ENCODE measurements at places on chromosomes 5 and 9.

DNA sequence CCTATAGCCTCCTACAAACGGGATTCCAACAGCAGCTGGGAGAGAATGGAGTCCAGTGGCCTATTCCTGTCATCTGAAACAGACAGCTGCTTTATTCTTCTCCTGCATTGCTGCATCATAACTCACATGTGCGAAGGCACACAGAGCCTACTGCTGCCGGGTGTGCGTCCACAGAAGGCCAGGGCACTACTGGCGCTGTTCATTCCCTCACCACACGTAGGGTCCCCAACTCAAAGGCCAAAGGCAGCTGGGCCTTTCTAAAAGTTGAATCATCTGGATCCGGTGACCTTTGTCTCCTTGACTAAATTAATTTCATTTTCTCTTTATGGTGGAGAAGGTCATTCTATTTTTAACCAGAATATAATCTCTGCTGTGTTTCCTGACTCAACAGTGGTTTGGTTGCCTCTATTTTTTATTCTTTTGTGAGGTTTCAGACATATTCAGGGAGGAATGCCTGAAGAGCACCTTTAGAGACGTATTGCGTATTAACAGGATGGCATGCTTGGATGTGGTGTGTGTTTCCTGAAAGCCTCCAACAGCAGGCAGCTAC lies 10.8 kb upstream of the SPATA24 start:
- DNase-seq, result no peak

GRCh38 chr9:33884856-33885701 lies 68.1 kb downstream of the UBE2R2 start:
- DNase-seq, result no peak

GRCh38 chr9:68895741-68896478 lies 118.0 kb downstream of the PRKACG start:
- DNase-seq, result no peak

DNA sequence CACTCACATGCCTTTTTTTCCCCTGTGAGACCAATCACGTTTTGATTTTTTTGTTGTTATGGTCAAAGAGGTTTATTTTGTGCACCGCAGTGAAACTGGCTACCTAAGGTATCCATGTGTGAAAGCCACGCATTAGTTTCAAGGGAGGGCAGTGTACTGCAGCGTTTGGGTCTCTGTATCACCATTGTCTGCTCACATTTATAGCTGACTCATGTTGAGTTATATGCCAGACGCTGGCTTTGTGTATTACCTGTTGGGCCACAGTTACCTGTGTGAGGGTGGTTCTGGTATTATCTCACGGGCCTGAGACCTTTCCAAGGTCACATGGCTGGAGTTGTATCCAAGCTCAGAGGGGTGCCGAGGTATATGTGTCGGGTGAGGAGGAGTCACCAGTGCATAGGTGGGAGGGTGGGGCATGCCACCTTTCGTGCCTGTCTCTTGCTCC lies 75.8 kb downstream of the ARHGAP26 start:
- no peak for DNase-seq

DNA sequence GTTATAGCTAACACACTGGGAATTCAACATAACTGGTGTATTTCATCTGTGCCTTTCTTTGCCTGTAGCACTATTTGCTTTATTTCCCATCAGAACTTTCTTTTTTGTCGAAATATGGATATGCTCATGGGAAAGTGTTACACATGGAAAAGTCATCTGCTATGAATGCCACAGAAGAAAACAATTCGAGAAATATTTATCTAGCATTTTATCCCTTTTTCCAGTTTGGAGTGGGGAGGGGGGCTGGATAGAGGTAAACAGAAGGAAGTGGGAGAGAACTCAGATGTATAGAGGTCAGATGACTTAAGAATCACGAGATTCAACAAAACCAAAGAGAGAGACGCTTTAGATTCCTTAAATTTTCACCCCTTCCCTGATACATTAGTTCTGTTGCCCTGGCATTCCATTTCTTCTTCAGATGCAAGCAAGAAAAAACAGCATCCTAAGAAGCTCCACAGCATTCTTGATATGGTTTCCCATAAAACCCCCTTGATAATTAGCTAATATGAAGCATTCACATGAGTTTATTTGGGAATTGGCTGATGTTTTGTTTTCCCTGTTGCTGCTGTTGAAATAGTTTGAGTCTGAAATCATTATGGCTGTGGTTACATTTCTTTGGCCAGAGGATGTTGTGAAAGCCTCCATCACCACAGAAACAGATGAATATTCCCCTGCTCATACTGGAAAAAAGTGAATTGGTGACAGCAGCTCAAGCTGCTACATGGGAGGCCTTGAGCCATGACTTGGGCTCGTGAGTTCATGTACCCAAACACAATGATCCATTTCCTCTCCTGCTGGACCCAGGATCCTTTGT lies 335.8 kb upstream of the DAB2 start:
- no peak for DNase-seq

GRCh38 chr5:24385070-24385469 lies 259.7 kb downstream of the CDH10 start:
- no peak for DNase-seq

GRCh38 chr5:120092649-120093048 lies 371.5 kb upstream of the PRR16 start:
- no peak for DNase-seq

DNA sequence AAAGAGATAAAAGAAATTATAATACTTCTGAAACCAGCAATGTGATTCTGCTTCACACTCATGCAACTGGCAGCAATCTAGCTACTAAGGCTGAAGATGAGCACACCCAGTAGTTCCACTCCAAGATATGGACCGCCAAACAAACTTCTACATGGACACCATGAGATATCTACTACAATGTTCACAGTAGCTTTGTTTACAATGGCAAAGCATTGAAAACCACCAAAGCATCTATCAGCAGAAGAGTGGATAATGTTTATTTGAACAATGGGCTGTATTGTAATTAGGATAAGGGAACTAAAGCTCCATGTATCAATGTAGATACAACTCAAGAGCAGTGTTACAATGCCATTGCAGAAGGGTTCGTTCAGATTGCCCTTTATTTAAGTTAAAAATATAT lies 91.2 kb upstream of the ERBIN start:
- DNase-seq, result no peak

DNA sequence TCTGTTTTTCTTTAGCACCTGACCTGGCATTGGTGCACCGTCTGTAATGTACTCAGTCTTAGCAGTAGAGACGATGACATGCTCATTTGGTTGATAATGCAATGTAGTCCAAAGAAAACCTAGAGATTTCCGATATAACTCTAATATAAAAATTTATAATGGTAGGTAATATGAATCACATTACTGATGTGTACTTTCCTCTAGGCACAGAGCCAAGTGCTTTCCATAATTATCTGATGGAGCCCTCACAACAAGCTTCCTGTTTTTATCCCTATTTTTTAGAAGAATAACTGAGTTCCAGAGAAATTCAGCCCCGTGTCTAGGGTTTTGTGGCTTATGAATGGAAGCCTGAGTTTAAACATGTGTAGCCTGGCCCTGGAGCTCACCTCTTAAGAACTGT lies 53.7 kb downstream of the KDM4C start:
- no peak for DNase-seq

DNA sequence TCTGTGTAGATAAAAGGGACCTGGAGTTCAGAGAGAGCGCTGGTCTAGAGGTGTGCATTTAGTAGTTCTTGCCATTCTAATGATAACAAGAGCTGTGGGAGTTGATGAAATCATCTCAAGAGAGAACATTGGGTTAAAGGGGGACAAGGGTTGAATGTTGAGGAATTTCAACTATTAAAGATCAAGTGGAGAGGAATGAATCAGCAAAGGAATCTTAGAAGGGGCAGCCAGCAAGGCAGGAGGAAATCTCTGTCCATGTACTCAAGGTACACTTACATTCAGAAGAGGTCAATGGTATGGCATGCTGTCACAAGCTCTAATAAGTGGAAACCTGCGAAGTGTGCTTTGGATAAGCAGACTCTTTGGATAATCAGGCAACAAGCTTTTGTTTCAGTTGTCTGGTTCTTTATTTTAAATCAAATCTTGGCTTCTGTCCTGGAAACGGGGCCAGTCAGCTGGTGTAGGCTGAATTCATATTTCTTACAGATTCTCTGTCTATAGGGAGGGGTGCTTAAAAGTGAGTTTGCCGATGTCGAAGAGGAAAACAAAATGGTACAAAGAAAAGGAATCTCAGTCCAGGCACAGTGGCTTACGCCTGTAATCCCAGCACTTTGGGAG lies 320.5 kb upstream of the CD180 start:
- no peak for DNase-seq

- no peak for DNase-seq
These were observed 53.0 kb upstream of the SMARCA2 start for GRCh38 chr9:1962122-1962521.

DNA sequence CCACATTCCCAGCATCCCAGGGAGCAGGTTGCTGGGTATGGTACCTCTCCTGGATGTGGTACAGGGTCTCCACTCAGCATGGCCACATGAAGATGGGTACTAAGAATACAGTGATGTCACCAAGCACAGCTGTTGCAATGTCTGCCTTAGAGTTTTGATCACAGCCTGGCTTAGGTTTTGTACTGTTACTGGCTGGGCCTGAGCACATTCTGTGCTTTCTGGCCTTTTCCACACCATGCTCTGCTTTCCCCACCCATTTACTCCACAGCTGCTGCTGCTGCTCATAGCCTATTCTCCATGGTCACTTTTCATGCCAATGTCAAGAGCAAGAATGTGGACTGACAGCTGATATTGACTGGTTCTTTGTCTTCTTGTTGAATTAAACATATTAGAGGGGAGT lies 481.9 kb downstream of the ARHGEF28 start:
- DNase-seq, result no peak

DNA sequence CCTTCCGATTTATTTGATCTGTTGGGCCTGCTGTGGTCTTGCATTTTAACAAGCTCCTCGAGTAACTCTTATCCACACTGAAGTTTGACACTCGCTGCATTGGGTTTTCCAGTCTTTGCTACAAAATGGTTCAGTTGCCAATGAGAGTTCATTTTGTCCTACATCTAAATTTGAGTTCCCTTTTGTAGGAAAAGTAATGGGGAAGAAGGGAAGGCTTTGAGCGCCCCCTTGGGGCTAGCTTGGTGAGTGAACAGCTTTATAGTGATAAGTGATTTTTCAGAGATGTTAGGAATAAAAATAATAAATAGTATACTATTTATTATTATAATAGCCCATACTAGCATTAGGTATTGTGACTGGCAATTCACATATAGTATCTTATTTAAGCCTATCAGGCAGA lies 89.9 kb upstream of the GNAQ start:
- peak; percentile 13 for DNase-seq

GRCh38 chr9:76151267-76151666 lies 243.0 kb downstream of the RFK start:
- DNase-seq, result no peak

DNA sequence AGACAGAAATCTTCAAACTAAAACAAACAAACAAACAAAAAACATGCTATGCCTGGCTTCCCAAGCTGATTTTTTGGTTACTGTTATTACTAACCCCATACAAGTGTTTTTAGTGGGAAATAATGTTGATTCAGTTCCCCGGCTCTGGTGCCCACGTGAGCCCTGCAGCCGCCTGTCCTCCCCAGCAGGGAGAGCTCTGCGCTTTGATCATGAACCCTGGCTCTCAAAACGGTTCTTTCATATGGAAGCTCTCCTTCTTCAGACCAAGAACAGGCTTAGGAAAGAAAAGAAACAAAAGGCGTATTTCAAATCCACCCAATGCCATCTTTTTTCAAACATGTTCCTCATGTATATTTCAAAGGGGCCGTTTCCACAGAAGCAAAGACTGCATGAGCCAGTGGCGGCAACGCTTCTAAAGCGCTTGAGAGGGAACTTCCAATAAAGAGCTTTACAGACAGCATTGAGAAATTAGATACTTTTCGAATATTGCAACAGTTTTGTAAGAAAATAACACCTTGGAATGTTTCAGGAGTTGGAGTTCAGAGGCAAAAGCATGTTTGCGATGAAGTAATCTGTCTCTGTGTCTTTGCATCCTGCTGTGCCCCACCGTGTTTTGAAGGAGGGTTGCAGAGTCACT lies 74.8 kb downstream of the ICE1 start:
- no peak for DNase-seq

- no peak for DNase-seq
These were observed 35.8 kb downstream of the C7 start for GRCh38 chr5:40945111-40945510.

DNA sequence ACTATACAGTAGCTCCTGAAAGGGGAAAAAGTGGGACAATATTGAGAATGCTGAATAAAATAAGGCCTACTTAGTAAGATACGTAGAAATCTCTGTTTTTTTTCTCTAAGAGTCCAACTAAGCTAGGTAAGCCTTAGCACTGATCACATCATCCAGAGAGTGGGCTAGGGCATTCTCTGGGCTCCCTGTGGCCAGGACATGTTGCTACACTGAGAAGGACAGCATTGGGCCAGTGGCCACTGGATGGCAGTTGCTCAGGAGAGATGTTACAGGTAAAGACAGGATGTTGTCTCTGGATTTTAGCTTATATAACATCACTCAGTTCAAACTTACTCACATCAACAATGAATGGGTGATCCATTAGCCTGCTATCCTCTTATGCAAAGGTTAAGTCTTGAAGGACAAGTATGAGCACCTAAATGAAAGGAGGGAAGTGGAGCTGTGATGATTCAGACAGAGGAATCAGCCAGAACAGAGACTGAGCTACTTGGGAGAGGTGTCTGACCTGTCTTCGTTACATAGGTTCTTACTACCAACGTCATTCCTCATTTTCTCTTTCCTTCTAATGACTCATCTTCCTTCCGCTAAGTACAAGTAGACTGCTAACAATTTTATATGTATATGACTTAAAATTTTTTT lies 226.6 kb upstream of the ADCY2 start:
- no peak for DNase-seq

GRCh38 chr5:91095313-91095712 lies 287.8 kb downstream of the ARRDC3 start:
- DNase-seq, result no peak

All from stimulated activated CD4-positive, alpha-beta T cell treated with anti-CD3 and anti-CD28 coated beads, Interleukin-1b, Interleukin-23, amount 100 ng/mL, for 1 hour (primary cell).